Vagina (tissue), 2 donors: ENCODE measurements at places on chromosomes 2 and 18.

DNA sequence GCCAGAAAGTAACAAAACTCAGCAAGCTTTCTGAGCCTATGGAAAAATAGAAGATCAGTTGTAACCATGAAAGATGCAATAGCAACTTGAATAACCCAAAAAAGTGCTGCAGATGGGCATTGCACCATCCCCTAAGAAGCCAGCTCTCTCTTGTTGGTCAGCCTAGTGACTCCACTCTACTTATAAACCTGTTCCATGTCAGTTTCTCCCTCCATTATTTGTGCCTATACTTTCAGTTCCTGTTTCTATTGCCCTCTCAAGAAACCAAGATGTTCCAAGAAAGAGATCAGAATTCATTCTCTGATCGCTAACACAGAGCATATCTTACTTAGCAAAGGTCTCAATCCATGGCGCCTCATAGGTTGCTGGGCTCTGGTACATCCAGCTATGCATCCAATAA, 170.3 kb upstream of the MAP2 start:
- H3K4me3 ChIP-seq, result no peak overlapping the region
- DNase-seq, result no peak
- H3K4me1 ChIP-seq, result no peaks in the 10 kb centered on the region
- no peaks in the 10 kb centered on the region for H3K27me3 ChIP-seq
- H3K27ac ChIP-seq, result no peak overlapping the region

- no peak for DNase-seq
- H3K36me3 ChIP-seq, result no peaks in the 10 kb centered on the region
- H3K4me3 ChIP-seq, result no peak overlapping the region
- H3K27me3 ChIP-seq, result no peaks in the 10 kb centered on the region
- H3K4me1 ChIP-seq, result no peaks in the 10 kb centered on the region
These were observed 700.1 kb downstream of the ADCYAP1 start for GRCh38 chr18:1604751-1605150.

DNA sequence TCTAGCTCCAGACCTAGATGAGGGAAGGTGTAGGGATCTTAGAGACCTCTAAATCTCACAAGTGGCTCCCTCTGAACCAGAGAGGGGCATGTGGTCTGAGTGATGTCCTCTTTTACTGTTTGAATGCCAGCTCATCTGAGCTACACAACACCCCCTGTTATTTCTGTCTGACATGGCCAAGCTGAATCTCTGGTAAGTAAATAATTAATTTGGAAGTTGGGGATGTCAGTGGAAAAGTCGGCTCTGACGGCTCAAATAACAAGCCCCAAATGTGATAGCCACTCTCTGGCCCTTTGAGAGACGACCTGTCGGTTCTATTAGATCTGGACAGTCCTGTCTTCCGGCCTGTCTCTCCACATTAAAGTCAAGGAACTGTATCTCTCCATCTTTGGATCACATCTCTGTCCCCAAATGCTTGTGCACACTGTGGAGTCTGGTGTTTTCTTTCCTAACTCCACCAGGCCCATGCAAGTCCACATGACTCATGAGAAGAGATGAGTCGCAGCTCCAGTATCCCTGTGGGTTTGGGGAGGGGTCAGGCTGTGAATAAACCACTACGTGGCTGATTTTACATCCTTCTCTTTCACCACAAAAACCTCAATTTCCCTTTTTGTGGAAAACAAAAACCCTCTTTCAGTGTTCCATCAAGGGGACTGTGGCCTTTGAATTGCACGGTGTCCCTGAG, 52.5 kb downstream of the SETBP1 start:
- H3K4me1 ChIP-seq, result peaks cover 77% of the 10 kb centered on the region
- H3K27me3 ChIP-seq, result no peaks in the 10 kb centered on the region
- H3K27ac ChIP-seq, result peak overlapping the region; percentile 34
- H3K4me3 ChIP-seq, result no peak overlapping the region
- DNase-seq, result no peak
- H3K36me3 ChIP-seq, result no peaks in the 10 kb centered on the region

- H3K4me3 ChIP-seq, result no peak overlapping the region
- H3K27me3 ChIP-seq, result no peaks in the 10 kb centered on the region
- H3K36me3 ChIP-seq, result no peaks in the 10 kb centered on the region
These were observed 93.6 kb downstream of the DNER start for GRCh38 chr2:229620759-229621158.

DNA sequence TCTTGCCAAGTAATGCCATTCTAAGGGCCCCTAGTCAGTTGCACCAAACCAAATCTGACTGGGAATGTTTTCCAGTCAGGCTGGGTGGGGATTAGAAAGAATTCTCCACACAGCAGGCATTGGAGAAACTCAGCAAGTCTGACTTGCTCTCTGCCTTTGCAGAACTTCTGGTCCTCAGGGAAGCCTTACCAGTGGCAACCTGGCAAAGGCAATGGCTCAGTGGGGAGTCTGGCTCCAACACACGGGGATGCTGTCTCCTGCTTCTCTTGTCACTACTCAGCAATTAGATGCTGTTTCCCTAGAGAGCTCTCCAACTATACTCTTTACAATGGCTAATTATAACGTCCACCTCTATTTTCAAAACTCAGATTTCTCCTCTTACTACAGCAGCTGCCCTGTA, 810.7 kb downstream of the LRRTM4 start:
- no peak overlapping the region for H3K4me3 ChIP-seq
- H3K36me3 ChIP-seq, result no peaks in the 10 kb centered on the region
- DNase-seq, result no peak

DNA sequence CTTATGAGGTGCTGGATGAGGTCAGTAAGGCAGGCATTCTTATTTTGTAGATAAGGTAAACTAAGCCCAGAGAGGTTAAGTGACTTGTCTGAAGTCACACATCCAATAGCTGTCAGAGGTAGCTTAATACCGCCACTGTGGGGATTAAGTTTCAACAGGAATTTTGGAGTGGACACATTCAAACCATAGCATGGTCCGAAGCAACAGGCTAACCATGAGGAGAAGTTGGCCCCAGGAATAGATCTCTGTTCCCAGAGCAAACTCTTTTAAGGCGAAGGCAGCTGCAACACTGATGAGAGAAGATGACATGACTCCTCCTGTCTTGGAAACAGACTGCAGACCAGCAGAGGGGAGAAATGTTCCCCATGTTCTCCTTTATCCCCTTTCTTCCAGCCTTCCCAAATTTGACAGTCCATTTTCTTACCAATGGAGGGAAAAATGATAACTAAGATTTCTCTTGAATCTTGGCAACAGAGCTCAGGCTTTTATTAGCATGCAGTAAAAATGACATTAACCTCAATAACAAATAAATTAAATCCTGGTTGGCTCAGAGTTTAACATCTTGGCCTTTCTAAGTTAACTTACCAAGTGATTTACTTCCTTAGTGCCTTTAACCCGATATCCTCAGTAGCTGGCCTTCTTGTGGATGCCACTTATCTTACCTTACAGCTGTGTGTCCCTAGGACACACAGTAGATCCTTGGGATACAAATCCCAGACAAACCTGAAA, 67.9 kb upstream of the STPG4 start:
- H3K4me3 ChIP-seq, result no peak overlapping the region
- no peaks in the 10 kb centered on the region for H3K36me3 ChIP-seq
- H3K27ac ChIP-seq, result no peak overlapping the region
- peaks cover 30% of the 10 kb centered on the region for H3K4me1 ChIP-seq

DNA sequence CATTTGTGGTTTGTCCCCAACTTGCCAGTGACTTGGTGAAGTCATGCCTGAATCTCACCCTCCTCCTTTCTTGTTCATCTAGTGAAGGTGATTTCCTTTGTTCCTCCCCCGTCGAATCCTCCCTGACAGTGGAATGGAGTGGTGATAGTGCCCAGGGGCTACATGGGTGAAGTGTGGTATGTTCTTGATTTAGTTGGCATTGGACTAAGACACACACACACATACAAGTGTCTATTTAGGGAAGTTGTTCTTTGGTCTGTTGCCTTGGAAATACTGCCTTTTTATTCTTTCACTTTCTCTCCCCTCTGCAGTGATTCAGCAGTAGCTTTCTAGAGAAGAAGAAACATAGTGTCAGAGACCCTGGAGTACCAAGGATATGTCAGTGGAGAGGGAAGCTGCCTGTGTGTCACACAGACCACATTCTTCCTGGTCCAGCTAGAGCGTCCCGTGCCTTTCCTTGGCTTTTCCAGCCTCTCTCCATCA, 10.9 kb downstream of the INPP4A start:
- DNase-seq, result peak; percentile 76
- H3K36me3 ChIP-seq, result no peaks in the 10 kb centered on the region
- H3K4me3 ChIP-seq, result no peak overlapping the region
- H3K27me3 ChIP-seq, result no peaks in the 10 kb centered on the region
- H3K27ac ChIP-seq, result no peak overlapping the region

GRCh38 chr2:156826341-156826933, 390.3 kb downstream of the GPD2 start:
- H3K36me3 ChIP-seq, result no peaks in the 10 kb centered on the region
- no peaks in the 10 kb centered on the region for H3K4me1 ChIP-seq
- no peak overlapping the region for H3K4me3 ChIP-seq
- no peak for DNase-seq
- peak overlapping the region; percentile 35 for H3K27ac ChIP-seq

DNA sequence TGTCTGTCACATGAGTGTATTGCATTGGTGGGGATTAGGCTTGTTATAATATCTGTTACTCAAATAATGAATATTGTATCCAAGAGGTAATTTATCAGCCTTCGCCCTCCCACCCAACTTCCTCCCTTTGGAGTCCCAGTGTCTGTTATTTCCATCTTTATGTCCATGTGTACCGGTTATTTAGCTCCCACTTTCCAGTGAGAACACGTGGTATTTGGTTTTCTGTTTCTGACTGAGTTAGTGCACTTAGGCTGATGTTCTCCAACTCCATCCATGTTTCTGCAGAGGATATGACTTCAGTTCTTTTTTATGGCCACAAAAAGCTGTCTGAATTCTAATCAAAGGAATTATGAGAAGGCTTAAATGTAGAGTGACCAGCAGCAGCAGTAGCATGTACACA, 104.0 kb upstream of the ARHGAP28 start:
- H3K4me1 ChIP-seq, result peaks cover 17% of the 10 kb centered on the region
- H3K27ac ChIP-seq, result no peak overlapping the region
- no peaks in the 10 kb centered on the region for H3K36me3 ChIP-seq
- no peak for DNase-seq
- H3K27me3 ChIP-seq, result no peaks in the 10 kb centered on the region
